ENCODE measurements at places on chromosomes 12 and 14. TPM values are rescaled to one million over a fixed set of nuclear protein-coding genes. Genes with fewer than 3 reads are reported as not detected.

DNA sequence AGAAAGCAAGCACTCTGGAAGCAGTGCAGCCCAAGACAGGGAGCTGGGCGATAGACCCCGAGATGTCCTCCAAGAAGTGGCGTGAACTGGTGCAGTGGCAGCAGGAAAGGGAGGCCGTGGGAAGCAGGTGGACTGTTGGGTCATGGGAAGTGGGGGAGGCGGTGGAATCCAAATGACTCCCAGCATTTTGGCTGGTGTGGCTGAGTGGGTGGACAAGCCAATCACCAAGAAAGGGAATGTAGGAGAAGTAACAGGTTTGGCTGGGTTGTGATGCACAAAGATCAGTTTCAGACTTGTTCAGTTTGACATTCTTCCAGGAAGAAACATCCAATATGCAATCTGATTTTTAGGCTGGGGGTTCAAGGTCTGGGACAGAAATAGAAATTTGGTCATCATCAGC is 46.0 kb upstream of the KTN1 start:
- H3K36me3 ChIP-seq: peaks cover 6% of the 10 kb centered on the region
- H3K4me1 ChIP-seq: no peaks in the 10 kb centered on the region
- DNase-seq: no peak
- H3K27me3 ChIP-seq: peaks cover 13% of the 10 kb centered on the region
- H3K27ac ChIP-seq: no peak overlapping the region

- no peak for DNase-seq
- H3K4me1 ChIP-seq: peaks cover 2% of the 10 kb centered on the region
- H3K27ac ChIP-seq: no peak overlapping the region
- H3K4me3 ChIP-seq: no peak overlapping the region
Measured at GRCh38 chr12:64387197-64387816, 3.3 kb downstream of the C12orf56 start.

Gene KLRK1
- total RNA-seq: 80.4 TPM

DNA sequence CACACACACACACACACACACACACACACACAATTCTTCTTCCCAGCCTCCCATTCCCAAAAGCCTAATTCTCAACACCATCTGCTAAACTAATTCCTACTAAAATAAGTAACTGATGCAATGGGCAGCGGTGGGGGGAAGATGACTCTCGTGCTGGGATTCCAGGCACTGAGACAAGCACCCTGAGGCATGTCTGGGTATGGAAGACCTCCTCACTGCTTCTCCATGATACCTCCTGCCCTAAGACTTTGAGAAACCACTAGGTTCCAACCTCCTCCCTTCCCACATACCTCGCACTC is 789 bp upstream of the VWF start:
- H3K27me3 ChIP-seq: peaks cover 6% of the 10 kb centered on the region
- no peak for DNase-seq
- H3K4me1 ChIP-seq: no peaks in the 10 kb centered on the region
